Activated T-cell treated with anti-CD3 and anti-CD28 coated beads, Interleukin-2, amount 50 U/mL, for 48 hours (primary cell): ENCODE measurements at places on chromosomes 1 and 21.

GRCh38 chr1:36735939-36736730 lies 253.4 kb upstream of the CSF3R start:
- no peak for DNase-seq

GRCh38 chr1:225474986-225475820 lies 47.4 kb upstream of the LBR start:
- DNase-seq = peak; percentile 88

GRCh38 chr1:160836561-160836960 lies 26.1 kb downstream of the CD244 start:
- no peak for DNase-seq

DNA sequence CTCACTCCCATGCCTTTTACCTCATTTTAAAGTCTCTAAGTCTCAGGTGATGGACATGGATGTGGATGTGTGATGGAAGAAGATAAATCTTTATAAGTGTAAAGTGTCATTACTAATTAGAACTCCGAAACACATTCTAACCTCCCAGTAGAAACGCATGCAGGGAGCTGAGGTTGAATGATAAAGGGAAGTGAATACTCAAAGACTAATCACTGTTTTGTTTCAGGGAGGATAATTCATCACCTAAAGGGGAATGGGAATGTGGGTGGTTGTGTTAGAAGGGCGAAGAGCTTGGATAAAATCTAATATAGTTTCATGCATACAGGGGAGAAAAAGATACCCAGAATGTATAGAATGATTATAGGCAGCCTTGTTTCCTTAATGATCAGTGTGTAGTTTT lies 12.5 kb downstream of the NCAM2 start:
- no peak for DNase-seq

DNA sequence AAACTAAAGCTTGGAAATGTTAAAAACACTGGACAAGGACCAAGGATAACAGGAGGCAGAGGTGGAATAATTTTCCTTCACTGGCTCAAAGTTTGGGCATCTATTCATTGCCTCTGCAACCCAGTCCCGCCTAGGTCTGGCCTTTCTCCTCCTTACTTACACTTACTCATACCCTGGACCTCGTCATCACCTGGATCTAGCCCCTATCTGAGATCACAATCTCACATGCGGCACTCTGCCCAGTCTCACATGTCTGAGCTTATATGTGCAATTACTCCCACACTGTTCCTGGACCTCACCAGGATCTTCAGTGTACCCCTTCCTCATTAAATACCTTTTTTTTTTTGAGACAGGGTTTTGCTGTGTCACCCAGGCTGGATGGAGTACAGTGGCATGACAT lies 37.6 kb downstream of the NVL start:
- no peak for DNase-seq
